ENCODE measurements at places on chromosomes 11 and 22.

- peak; percentile 49 for DNase-seq
Observed at GRCh38 chr11:9004183-9004926, 554 bp upstream of the NRIP3 start.

DNA sequence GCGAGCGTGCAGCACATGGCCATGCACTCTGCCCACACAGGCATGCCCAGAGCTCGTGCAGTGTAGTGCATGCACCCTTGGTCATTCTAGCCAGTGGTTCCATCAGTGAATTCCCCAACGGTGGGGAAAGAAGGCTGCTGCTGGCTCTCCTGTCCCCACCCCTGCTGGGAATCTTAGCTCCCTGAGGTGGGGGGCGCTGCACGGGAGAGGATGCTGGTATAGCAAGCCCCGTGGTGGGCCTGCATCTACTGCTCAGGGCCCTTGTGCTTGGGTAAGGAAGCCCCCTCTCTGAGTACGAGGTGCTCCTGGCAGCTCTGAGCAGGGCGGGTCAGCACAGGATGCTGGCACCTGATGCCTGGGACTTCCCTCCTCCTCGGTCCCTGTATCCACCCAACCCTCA, 18.5 kb upstream of the BAIAP2L2 start:
- DNase-seq = no peak

GRCh38 chr11:34408580-34409172, 30.1 kb upstream of the CAT start:
- no peak for DNase-seq

- DNase-seq = no peak
Observed at GRCh38 chr11:35210876-35211546, 72.0 kb downstream of the CD44 start.

DNA sequence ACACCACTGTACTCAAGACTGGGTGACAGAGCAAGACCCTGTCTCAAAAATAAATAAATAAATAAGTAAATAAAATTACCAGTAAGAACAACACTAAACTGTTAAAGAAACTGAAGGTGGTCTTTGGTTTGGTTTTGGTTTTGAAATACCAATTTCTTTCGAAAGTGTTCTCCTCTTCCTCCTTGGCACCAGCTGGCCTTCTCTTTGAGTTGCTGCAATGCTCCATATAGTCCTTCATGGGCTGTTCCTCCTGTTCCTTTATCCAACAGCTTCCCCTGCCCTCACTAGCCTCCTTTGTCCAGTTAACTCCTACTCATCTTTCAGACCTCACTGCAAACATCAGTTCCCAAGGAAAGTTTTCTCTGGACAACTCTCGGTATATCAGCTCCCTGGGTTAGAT, 5.0 kb upstream of the UVRAG start:
- DNase-seq = no peak

DNA sequence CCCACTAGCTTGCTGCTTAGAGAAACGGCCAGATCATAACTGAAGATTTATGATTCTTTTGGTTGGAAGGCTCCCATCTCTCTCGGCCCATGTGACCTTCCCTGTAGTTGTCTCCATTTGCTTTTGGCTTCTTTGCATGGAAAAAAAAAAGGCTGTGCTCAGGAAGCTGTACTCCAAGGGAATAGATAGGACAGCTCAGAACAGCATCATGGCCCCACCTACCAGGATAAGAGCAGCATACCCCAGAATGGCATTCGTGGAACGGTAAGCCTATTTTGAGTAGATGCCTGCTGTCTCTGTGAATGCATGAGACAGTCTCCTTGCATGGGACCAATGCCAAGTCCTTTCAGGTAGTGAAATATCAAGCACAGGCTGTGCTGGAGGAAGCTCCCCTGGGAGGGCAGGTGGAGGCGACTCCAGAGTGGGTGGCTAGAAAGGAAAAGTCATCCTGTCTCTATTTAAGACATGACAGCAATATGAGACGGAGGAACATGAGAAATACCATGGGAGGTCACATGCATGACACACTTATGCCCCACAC, 94.1 kb upstream of the AMOTL1 start:
- DNase-seq = no peak

- peak; percentile 14 for DNase-seq
Observed at GRCh38 chr11:2540992-2541680, 96.3 kb downstream of the KCNQ1 start.

DNA sequence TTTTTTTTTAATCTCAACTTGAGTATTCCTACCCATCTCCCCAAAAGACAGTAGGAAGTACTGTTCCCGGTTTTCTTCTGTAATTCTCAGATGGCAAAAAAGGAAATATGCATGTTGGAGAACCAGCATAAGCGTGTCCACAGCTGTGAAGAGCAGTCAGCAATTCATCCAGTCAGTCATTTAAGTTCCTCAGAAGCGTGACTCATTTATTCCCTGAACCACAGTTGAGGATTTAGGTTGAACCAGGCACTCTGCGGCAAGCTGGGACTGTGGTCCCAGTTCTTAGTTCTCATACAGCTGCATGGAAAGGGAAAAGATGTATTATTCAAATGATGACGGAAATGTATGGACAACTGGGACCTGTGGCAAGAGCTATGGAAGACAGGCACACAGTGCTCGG, 61.0 kb upstream of the MYO18B start:
- no peak for DNase-seq

GRCh38 chr22:39270280-39270679, 25.5 kb upstream of the PDGFB start:
- no peak for DNase-seq

- no peak for DNase-seq
Observed at GRCh38 chr11:2838091-2838490, 47.5 kb downstream of the CDKN1C start.

DNA sequence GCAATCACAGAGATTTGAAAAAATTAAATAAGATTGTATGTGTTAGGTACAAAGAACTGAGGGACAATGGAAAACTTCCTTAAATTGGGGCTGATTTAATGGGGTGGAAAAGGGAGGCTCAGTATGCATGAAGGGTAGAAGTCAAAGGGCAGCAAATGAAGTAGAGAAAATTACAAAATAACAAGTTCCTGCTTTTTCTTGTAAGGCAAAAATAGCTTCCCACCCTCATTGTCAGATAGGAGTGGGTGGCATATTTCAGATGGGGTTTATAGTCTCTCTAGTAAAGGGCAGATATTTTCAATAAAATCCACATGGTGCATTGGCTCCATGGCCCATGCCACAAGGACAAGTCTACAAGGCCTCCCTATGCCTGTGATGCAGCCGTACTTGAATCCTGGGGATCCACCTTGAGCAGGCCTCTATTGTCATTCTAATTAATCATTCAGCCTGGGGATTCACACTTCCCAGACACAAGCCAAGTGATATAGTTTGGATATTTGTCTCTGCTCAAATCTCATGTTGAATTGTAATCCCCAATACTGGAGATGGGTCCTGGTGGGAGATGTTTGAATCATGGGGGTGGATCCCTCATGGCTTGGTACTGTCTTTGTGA, 36.7 kb upstream of the SESN3 start:
- no peak for DNase-seq

DNA sequence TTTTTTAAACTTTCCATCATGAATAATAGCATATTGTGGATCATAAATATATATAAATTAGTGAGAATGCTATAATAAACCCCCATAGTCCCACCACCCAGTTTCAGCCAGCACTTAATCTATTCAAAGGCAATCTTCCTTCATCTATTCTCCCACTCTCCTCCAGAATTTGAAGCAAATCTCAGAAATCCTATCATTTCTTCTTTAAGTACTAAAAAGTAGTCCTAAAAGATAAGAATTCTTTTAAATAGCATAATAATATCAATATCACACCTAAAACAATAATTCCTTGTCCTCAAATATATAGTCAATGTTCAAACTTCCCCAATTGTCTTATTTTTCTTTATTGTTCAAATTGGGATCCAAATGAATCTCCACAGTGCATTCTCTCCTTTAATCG, 24.6 kb upstream of the ROBO3 start:
- DNase-seq = no peak

- no peak for DNase-seq
Observed at GRCh38 chr22:30333707-30334087, 7.0 kb upstream of the TBC1D10A start.

DNA sequence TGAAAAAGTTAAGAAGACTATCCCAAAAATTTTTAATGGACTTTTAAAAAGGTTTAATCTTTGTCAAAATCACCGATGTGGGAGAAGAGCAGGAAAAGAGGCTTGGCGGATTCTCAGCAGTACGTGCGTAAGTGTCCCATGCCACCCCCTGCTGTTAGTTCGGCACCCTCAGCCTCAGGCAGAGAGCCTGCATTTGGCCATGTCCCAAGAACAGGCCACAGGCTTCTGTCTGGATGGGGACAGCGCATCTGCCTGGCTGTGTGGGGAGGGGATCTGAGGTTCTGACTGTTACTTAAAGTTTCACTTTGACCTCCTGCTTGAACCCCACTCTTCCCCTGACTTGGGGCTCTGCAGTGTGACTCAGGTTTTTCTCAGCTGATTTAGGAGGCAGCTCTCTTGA, 35.3 kb downstream of the EXT2 start:
- no peak for DNase-seq

- no peak for DNase-seq
Observed at GRCh38 chr22:44839061-44839460, 86.7 kb downstream of the ARHGAP8 start.

GRCh38 chr11:13207665-13208594, 69.7 kb upstream of the BMAL1 start:
- no peak for DNase-seq

DNA sequence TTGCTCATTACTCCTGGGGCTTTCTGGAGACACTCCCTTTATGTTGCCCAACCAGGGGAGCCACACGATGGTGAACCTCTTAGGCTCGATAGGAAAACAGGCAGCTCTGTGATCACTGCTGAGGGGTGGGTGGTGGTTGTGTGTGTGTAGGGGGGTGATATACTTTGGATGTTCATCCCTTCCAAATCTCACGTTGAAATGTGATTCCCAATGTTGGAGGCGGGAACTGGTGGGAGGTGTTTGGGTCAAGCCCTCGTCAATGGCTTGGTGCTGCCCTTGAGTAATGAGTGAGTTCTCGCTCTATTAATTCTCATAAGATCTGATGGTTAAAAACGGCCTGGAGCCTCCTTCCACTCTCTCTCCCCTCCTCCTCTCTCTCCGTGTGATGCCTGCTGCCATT, 204.0 kb upstream of the B3GAT1 start:
- no peak for DNase-seq

GRCh38 chr22:50144005-50144614, 26.4 kb upstream of the PANX2 start:
- no peak for DNase-seq

- DNase-seq = no peak
Observed at GRCh38 chr22:50540381-50540780, 5.3 kb upstream of the KLHDC7B start.

DNA sequence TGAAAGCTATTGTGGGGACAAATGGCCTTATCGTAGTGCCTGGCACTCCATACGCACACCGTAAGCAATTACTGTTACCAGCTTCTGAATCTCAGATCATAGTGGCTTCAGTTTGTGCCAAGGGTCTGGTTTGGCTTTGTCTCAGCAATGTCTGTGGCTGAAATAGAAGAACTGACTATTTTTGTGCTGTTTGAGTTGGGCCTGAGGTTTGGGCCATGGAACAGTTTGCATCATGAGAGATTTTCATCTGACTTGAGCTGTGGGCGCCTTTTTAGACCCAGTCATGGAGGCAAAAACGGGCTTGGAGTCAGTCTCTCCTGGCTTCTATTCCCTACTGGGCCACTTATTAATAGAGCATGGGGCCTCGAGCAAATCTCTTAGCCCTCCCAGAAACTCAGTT, 121.1 kb upstream of the CRYBB3 start:
- no peak for DNase-seq

GRCh38 chr22:45334528-45334927, 24.8 kb downstream of the FAM118A start:
- no peak for DNase-seq

DNA sequence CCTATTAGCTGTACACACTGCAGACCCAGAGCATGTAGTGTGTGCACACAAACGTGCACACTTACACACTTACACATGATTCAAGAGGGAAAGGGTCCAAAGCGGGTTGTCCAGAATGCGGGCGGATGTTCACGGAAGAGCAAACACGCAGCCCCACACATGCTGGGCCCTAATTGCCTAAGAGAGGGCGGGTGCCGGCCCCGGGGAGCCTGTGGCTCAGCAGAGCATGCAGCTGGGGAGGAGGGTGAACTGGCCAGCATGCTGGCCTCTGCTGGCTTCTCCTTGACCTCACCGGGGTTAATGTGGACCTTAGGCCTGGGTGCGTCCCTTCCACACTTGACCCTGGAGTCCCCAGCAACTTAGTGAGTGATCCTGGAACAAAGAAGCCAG, 816.3 kb downstream of the BRD1 start:
- DNase-seq = no peak

DNA sequence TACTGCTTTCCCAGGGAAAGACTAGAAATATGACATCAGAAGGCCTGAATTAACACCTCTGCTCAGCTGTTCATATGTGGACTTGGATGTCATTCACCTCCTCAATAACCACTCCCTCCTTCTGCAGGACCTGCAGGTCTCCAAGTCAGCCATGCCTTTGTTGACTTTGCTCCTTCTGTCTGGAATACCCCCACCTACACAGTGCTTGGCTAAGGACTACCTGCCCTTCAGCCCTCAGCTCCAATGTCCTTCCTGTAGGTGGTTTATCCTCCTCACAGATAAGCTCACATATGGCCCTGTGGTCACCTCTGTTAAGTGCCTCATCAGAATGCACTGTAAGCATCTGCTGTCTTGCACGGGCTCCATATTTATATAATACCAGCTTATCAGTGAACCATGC, 26.4 kb upstream of the FAT3 start:
- DNase-seq = no peak

DNA sequence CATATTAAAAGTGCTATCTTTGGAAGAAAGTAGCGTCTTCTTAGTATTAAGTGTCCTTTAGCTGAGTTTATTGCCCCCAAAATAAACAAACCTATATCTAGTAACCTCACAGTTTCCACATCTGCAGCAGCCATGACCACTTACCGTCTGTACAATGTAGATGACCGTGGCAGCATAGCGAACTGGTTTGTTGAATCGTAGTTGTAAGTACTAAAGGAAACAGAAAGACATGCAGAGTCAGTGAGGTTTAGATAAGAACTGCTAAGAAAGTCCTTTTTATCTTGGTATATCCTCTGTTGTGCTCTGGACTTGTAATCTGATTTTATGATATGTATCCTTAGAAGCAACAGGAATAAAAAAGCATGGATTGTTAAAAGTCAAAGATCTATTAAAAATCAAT, 9.4 kb downstream of the SLC5A12 start:
- no peak for DNase-seq

GRCh38 chr11:1105183-1105565, 30.5 kb downstream of the MUC2 start:
- DNase-seq = no peak

- no peak for DNase-seq
Observed at GRCh38 chr11:130738611-130739010, 177.7 kb downstream of the SNX19 start.

GRCh38 chr11:95485115-95485900, 254.3 kb upstream of the SESN3 start:
- DNase-seq = no peak

- no peak for DNase-seq
Observed at GRCh38 chr11:12585861-12586260, 88.4 kb upstream of the TEAD1 start.

DNA sequence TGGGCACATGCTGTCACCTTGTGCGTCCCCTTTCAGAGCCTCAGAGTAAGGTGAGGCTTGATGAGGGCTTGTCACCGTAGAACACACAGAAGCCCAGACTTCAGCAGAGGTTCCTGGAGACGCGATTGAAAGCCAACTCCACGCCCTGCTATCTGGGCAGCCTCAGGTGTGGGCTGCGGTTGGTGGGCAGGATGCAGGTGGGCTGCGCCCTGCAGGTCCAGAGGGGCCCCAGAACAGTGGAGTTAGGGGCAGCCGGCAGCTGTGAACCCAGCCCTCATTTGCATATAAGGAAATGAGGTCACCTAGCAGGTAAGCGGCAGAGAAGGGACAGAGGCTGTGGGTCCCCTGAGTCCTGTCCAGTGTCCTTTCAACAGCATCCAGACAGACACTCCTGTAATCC, 15.4 kb downstream of the PHLDA2 start:
- no peak for DNase-seq

All from activated T-cell treated with anti-CD3 and anti-CD28 coated beads, Interleukin-2, amount 50 U/mL, for 1 hour (primary cell).